ENCODE measurements at places on chromosomes 5 and 9.

GRCh38 chr5:41842777-41843176 is 27.4 kb downstream of the OXCT1 start:
- no peaks in the 10 kb centered on the region for H3K4me1 ChIP-seq
- H3K27me3 ChIP-seq: no peaks in the 10 kb centered on the region
- peaks cover 17% of the 10 kb centered on the region for H3K36me3 ChIP-seq

GRCh38 chr9:27110181-27110580 is 1.2 kb downstream of the TEK start:
- no peaks in the 10 kb centered on the region for H3K27me3 ChIP-seq
- no peak overlapping the region for H3K27ac ChIP-seq
- no peaks in the 10 kb centered on the region for H3K4me1 ChIP-seq
- no peak overlapping the region for H3K4me3 ChIP-seq
- no peak for DNase-seq
- H3K36me3 ChIP-seq: no peaks in the 10 kb centered on the region

- H3K4me1 ChIP-seq: no peaks in the 10 kb centered on the region
- DNase-seq: no peak
- no peaks in the 10 kb centered on the region for H3K27me3 ChIP-seq
- no peaks in the 10 kb centered on the region for H3K36me3 ChIP-seq
- no peak overlapping the region for H3K27ac ChIP-seq
These were observed 161.2 kb upstream of the PTPRD start for GRCh38 chr9:10774051-10774450.

- H3K27ac ChIP-seq: peak overlapping the region; percentile 31
- H3K4me3 ChIP-seq: no peak overlapping the region
- peaks cover 4% of the 10 kb centered on the region for H3K36me3 ChIP-seq
- peaks cover 4% of the 10 kb centered on the region for H3K4me1 ChIP-seq
- no peaks in the 10 kb centered on the region for H3K27me3 ChIP-seq
These were observed 356.9 kb upstream of the WWC1 start for GRCh38 chr5:167934551-167934971.

- peak within 1 kb of the TSS; percentile 97 for H3K4me3 ChIP-seq
- DNase-seq: no peak
- H3K27ac ChIP-seq: peak within 1 kb of the TSS; percentile 99
- peaks cover 19% of the 10 kb centered on the region for H3K4me1 ChIP-seq
These were observed at the start of gene SMC2 for GRCh38 chr9:104093647-104094533. Gene SMC2 (plus strand): TSS chr9:104094309. CDS start chr9:104095385, 1,076 bp downstream.

- H3K36me3 ChIP-seq: no peaks in the 10 kb centered on the region
- H3K4me1 ChIP-seq: peaks cover 9% of the 10 kb centered on the region
- H3K4me3 ChIP-seq: no peak overlapping the region
- no peak for DNase-seq
- H3K27me3 ChIP-seq: no peaks in the 10 kb centered on the region
- no peak overlapping the region for H3K27ac ChIP-seq
These were observed 49.2 kb downstream of the ANXA2R start for GRCh38 chr5:42990892-42991291.

DNA sequence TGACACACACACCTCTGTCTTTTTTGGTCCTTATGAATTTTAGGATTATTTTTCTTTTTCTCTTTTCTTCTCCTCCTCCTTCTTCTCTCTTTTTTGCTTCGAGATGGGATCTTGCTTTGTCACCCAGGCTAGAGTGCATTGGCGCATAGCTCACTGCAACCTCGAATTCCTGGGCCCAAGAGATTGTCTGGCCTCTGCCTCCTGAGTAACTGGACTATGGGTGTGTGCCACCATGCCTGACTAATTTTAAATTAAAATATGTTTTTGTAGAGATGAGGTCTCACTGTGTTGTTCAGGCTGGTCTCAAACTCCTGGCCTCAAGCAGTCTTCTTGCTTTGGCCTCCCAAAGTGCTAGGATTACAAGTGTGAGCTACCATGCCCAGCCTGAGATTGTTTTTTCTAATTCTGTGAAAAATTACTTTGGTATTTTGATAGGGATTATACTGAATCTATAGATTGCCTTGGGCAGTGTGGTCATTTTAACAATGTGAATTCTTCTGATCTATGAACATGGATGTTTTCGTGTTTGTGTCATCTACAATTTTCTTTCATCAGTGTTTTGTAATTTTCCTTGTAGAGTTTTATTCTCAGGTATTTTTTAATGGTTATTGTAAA is 7.7 kb downstream of the AHRR start:
- H3K27ac ChIP-seq: no peak overlapping the region
- H3K36me3 ChIP-seq: no peaks in the 10 kb centered on the region
- peaks cover 4% of the 10 kb centered on the region for H3K4me1 ChIP-seq

GRCh38 chr5:39977066-39977655 is 552.4 kb upstream of the DAB2 start:
- H3K4me3 ChIP-seq: no peak overlapping the region
- H3K27me3 ChIP-seq: no peaks in the 10 kb centered on the region
- no peaks in the 10 kb centered on the region for H3K4me1 ChIP-seq
- H3K36me3 ChIP-seq: no peaks in the 10 kb centered on the region
- no peak for DNase-seq
- H3K27ac ChIP-seq: no peak overlapping the region

DNA sequence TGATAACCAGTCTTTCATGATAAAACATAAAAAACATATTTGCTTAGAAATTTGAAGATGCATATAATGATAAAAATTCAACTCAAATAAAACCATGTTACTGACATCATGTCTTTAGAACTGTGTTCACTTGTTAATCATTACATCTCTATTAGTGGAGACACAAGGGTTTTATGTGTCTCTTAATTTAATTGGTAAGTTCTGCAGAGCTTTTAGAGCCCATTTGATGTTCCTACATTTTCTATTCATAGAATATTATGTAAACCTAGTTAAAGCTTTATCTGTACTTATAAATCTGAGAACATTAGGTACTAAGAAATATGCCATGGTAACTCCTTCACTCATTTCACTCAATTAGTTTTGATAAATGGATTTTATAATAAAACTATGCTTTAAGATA is 285.4 kb downstream of the SLCO4C1 start:
- no peak overlapping the region for H3K27ac ChIP-seq
- H3K4me1 ChIP-seq: no peaks in the 10 kb centered on the region
- no peaks in the 10 kb centered on the region for H3K27me3 ChIP-seq
- no peak for DNase-seq
- H3K4me3 ChIP-seq: no peak overlapping the region
- H3K36me3 ChIP-seq: no peaks in the 10 kb centered on the region

GRCh38 chr9:72871685-72872084 is 81.2 kb downstream of the ALDH1A1 start:
- no peak overlapping the region for H3K4me3 ChIP-seq
- no peak for DNase-seq
- H3K27me3 ChIP-seq: no peaks in the 10 kb centered on the region
- no peaks in the 10 kb centered on the region for H3K36me3 ChIP-seq
- no peak overlapping the region for H3K27ac ChIP-seq
- H3K4me1 ChIP-seq: no peaks in the 10 kb centered on the region

DNA sequence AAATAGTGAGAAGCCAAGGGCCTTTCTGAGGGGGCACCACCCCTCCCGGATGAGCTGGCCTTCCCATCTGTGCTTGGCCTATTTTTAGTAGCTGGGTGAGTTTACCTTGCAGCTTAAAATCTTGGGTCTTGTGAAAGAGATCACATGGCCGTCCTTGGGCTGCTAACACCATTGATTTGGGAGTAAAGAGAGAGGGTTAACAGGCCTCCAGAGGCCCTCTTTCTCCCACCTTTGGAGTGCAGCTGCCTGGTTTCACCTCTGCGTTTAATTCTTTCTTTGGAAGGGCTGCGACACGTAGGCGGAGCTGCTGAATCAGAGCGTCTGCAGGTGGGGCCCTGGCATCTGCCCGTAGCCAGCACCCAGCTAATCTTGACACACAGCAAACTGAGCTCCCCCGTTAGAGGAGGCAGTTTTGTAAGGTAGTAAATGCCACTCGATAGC is 12.8 kb downstream of the OLFM1 start:
- no peak for DNase-seq
- H3K36me3 ChIP-seq: no peaks in the 10 kb centered on the region
- H3K27me3 ChIP-seq: peaks cover 10% of the 10 kb centered on the region
- H3K4me1 ChIP-seq: no peaks in the 10 kb centered on the region
- no peak overlapping the region for H3K4me3 ChIP-seq
- no peak overlapping the region for H3K27ac ChIP-seq

GRCh38 chr5:143782588-143783386 is 29.2 kb upstream of the HMHB1 start:
- H3K4me1 ChIP-seq: no peaks in the 10 kb centered on the region
- no peak for DNase-seq
- no peak overlapping the region for H3K4me3 ChIP-seq
- H3K36me3 ChIP-seq: no peaks in the 10 kb centered on the region
- H3K27ac ChIP-seq: no peak overlapping the region

Measured in keratinocyte (primary cell).